ENCODE measurements at places on chromosomes 7 and 10. TPM values are rescaled to one million over a fixed set of nuclear protein-coding genes. Genes with fewer than 3 reads are reported as not detected.
A peak's percentile ranks its signal among the peaks of the same experiment; 100 is the strongest.

CPA4 gene
- total RNA-seq, result not detected

NYAP1 gene
- 0.38 TPM for total RNA-seq

DNA sequence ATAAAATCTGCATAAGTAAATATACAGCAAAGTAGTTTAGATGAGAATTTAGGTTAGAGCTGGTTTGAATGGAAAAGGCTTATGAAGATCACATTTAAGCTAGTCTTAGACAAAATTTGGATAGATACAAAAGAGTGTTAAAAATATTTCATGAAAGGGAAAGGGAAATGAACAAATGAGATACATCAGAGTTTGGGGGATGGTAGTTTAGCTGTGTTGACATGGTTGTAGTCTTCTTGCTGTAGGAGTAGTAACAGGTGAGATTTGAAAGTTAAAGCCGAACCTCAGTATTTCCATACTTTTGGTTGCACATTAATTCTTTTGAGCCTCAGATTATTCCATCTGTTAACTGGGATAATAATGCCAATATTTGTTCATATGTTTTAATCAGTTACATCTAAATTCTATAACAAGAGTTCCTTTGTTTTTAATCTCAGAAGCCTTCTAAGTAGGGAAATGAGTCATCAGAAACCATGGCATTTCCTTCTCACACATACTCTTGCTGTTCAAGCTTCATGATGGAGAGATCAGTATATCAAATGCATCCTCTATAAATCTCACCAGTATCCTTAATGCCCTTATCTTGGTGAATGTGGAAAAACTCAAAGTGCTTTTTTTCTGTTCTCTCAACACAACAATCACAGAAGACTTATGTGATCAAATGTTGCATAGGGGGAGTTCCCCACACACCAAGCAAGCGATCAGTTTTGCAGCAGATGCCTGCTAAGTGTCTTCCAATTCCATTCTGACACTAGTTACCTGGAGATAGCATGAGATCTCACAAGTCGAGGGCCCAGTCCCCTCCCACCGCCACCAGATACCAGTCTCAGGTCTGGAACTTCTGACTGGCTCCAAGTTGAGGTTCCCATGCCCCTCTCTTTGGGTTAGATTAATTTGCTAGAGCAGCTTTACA is 84.7 kb downstream of the MAPK8 start:
- peak; percentile 11 for DNase-seq
- no peaks in the 10 kb centered on the region for H3K27me3 ChIP-seq
- peaks cover 59% of the 10 kb centered on the region for H3K4me1 ChIP-seq
- no peaks in the 10 kb centered on the region for H3K36me3 ChIP-seq
- H3K4me3 ChIP-seq, result no peak overlapping the region

- H3K4me1 ChIP-seq, result peaks cover 35% of the 10 kb centered on the region
- DNase-seq, result peak; percentile 20
Observed at GRCh38 chr7:141737118-141737835, 881 bp upstream of the SSBP1 start.

GRCh38 chr10:43890124-43890523 is 241.4 kb upstream of the ZNF32 start:
- no peak overlapping the region for H3K27ac ChIP-seq
- H3K4me3 ChIP-seq, result no peak overlapping the region
- peaks cover 2% of the 10 kb centered on the region for H3K27me3 ChIP-seq
- no peaks in the 10 kb centered on the region for H3K36me3 ChIP-seq
- no peaks in the 10 kb centered on the region for H3K4me1 ChIP-seq
- no peak for DNase-seq

DDX56 gene
- 98.3 TPM for total RNA-seq

PAPSS2 gene
- 0.14 TPM for total RNA-seq

DNA sequence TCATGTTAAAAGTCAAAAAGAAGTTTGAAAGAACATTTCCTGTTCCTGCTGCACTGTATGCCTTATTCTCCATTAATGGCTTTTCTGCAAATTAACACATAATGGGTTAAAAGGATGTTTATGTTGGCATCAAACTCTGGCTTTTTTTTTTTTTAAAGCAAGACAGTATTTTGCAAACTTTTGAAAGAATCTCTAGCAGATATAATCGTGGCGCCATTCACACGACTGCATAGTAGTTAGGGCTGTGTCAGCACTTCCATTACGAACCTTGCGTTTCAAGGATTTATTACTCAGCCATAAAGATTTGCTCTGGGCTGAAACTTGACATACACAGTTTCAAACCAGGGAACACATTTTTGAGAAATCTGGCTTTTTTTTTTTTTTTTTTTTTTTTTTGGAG is 207.8 kb downstream of the DYNC1I1 start:
- H3K27ac ChIP-seq, result no peak overlapping the region
- H3K36me3 ChIP-seq, result no peaks in the 10 kb centered on the region
- H3K4me1 ChIP-seq, result no peaks in the 10 kb centered on the region
- peaks cover 6% of the 10 kb centered on the region for H3K27me3 ChIP-seq

DNA sequence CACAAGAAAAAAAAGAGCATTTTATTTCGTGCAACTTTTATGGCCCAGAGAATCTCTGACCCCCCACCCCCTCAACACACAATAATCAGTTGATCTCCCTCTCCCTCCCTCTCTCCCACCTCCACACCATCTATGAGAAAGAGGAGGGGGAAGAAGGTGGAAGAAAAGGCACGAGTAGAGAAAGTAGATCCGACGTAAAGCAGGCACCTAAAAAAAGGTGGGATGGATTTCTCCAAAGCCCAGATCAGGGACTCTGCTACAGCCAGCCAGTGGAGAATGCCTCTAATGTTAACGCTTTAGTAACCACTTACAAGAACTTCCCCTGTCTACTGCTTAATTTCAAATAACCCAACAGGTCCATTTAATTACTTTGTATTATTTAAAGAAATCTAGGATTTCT is 24.4 kb downstream of the KMT2C start:
- H3K4me3 ChIP-seq, result no peak overlapping the region
- peaks cover 2% of the 10 kb centered on the region for H3K36me3 ChIP-seq
- H3K27me3 ChIP-seq, result no peaks in the 10 kb centered on the region
- H3K27ac ChIP-seq, result no peak overlapping the region

GRCh38 chr10:14454629-14455028 is 123.9 kb upstream of the FRMD4A start:
- peaks cover 1% of the 10 kb centered on the region for H3K27me3 ChIP-seq
- H3K27ac ChIP-seq, result no peak overlapping the region
- no peaks in the 10 kb centered on the region for H3K36me3 ChIP-seq
- no peaks in the 10 kb centered on the region for H3K4me1 ChIP-seq

- no peak for DNase-seq
- no peaks in the 10 kb centered on the region for H3K27me3 ChIP-seq
- H3K4me1 ChIP-seq, result peaks cover 2% of the 10 kb centered on the region
- H3K4me3 ChIP-seq, result no peak overlapping the region
- H3K36me3 ChIP-seq, result peaks cover 34% of the 10 kb centered on the region
Observed at GRCh38 chr7:744854-745430, 17.9 kb upstream of the PRKAR1B start.

DNA sequence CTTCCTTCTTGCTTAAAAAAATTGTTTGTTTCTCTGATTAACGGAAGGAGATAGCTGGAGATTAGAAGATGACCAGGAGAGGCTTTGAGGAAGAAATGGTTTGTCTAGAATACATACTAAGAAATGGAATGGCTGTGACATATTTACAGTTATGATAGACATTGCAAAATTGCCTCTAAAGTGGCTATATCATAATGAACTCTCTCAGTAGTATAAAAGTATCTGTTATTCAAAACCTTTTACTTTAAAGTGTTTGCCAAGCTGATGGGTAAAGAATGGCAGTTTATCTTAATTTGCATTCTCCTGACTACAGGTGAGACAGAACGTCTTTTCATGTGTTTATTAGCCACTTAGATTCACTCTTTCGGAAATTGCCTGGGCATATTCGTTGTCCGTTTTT is 28.7 kb downstream of the LRGUK start:
- DNase-seq, result no peak
- no peaks in the 10 kb centered on the region for H3K36me3 ChIP-seq
- no peaks in the 10 kb centered on the region for H3K27me3 ChIP-seq

CARD11 gene
- 103 TPM for total RNA-seq

GRCh38 chr7:2014391-2015241 is 218.1 kb downstream of the MAD1L1 start:
- H3K4me3 ChIP-seq, result no peak overlapping the region
- no peak overlapping the region for H3K27ac ChIP-seq
- peaks cover 8% of the 10 kb centered on the region for H3K4me1 ChIP-seq
- no peaks in the 10 kb centered on the region for H3K27me3 ChIP-seq
- no peak for DNase-seq

DNA sequence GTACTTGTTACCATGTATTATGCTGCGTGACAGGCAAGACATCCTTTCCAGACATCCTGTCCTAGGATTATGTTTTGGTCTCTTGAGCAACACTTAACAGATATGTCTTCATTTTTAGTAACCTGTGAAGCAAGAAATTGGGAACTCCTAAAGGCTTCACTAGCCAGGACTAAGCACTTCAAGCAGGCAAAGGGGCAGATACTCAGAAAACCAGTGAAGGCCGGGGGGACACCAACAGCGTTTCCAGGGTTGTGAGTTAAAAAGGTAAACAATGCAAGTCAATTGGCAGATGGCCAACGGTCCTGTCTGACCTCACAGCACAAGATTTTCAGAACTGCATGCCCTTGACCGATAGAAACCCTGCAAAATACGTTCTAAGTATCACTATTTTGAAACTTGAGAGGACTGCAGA is 77.6 kb upstream of the SFMBT2 start:
- H3K36me3 ChIP-seq, result peaks cover 9% of the 10 kb centered on the region
- no peaks in the 10 kb centered on the region for H3K27me3 ChIP-seq
- no peak for DNase-seq
- peaks cover 76% of the 10 kb centered on the region for H3K4me1 ChIP-seq

GRCh38 chr7:23570592-23571200 is 26.5 kb upstream of the CCDC126 start:
- DNase-seq, result peak; percentile 82
- no peaks in the 10 kb centered on the region for H3K4me1 ChIP-seq
- no peak overlapping the region for H3K4me3 ChIP-seq
- peaks cover 16% of the 10 kb centered on the region for H3K27me3 ChIP-seq
- no peak overlapping the region for H3K27ac ChIP-seq

FAM13C gene
- total RNA-seq, result not detected

TMEM270 gene
- not detected for total RNA-seq

DNA sequence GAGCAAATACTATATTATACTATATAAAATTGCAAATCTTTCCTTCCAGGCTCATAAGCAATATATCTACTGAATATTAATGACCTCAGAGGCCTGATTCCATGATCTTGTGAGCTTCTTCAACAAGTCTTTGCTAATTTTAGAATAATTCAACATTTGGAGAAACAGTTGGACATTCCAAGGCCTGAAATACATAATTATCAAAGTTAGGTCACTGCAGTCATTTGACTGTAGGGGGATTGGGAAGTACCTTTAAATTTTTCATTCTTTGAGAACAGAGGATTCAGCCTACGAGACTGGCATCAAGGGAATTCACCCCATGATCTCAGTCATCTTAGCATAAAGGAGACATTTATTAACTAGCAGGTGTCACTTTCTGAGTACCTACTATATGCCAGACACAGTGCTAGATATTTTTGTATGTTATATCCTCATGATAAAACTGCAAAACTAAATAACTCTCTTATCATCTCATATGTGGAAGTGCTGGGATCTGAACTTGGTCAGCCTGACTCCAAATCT is 85.4 kb downstream of the DOCK4 start:
- no peak overlapping the region for H3K4me3 ChIP-seq
- H3K36me3 ChIP-seq, result no peaks in the 10 kb centered on the region
- no peaks in the 10 kb centered on the region for H3K4me1 ChIP-seq
- no peaks in the 10 kb centered on the region for H3K27me3 ChIP-seq

EN2 gene
- total RNA-seq, result not detected

DNA sequence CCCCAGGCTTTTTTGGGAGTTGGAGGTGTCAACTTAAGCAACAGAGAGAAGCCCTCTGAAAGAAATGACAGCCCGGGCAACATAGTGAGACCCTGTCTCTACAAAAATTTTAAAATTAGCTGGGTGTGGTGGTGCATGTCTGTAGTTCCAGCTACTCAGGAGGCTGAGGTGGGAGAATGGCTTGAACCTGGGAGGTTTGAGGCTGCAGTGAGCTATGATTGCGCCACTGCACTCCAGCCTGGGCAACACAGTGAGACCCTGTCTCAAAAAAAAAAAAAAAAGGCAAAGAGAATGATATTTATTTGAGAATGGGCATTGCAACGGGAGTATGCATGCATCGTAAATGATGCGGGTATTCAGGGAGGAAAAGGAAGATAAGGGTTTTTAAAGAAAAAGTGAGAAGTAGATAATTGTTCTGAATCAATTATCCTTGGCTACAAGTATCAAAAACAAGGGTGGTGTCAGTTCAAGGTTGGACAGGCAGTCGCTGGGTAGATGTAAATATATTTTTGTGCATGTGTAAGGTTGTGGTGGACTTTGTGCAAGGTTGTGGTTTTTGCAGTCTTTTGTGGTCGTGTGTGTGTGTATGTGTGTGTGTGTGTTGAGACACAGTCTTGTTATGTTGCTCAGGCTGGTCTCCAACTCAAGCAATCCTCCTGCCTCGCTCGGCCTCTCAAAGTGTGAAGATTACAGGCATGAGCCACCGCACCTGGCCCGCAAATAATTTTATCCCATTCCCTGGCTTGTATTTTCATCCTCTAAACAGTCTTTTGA is 65.6 kb downstream of the COL26A1 start:
- H3K27ac ChIP-seq, result no peak overlapping the region
- H3K36me3 ChIP-seq, result no peaks in the 10 kb centered on the region
- H3K4me1 ChIP-seq, result peaks cover 7% of the 10 kb centered on the region
- H3K27me3 ChIP-seq, result peaks cover 3% of the 10 kb centered on the region
- no peak overlapping the region for H3K4me3 ChIP-seq
- no peak for DNase-seq

GRCh38 chr7:40701836-40702551 is 567.2 kb downstream of the SUGCT start:
- peak; percentile 25 for DNase-seq
- H3K4me1 ChIP-seq, result peaks cover 30% of the 10 kb centered on the region
- no peak overlapping the region for H3K27ac ChIP-seq
- H3K4me3 ChIP-seq, result no peak overlapping the region
- peaks cover 1% of the 10 kb centered on the region for H3K27me3 ChIP-seq

GRCh38 chr10:85741626-85742300 is 624.8 kb downstream of the GRID1 start:
- H3K4me3 ChIP-seq, result peak overlapping the region; percentile 16
- H3K27me3 ChIP-seq, result peaks cover 2% of the 10 kb centered on the region
- no peak for DNase-seq
- H3K4me1 ChIP-seq, result peaks cover 3% of the 10 kb centered on the region
- H3K27ac ChIP-seq, result peak overlapping the region; percentile 21

- H3K27ac ChIP-seq, result no peak overlapping the region
- H3K4me3 ChIP-seq, result no peak overlapping the region
- no peaks in the 10 kb centered on the region for H3K36me3 ChIP-seq
- H3K4me1 ChIP-seq, result no peaks in the 10 kb centered on the region
Observed at GRCh38 chr7:158519633-158520174, 67.9 kb downstream of the PTPRN2 start.

DNA sequence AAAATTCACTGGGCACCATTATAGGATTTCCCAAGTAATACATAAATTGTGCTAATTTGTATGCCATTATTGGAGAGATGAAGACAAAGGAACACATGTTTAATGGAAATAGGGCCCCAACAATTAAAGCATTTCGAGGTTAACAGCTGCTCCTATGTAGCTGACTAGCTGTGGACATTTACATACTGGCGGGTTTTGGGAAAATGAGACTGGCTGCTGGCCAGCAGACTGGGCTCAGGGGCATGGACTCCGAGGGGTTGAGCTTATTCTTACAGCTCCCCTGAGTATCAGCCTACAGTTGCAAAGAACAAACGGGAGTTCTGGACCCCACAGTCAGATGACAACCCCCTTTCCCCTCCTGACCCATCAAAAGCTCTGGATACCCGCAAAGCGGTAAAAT is 91.9 kb upstream of the MYO3A start:
- H3K4me1 ChIP-seq, result no peaks in the 10 kb centered on the region
- DNase-seq, result no peak
- H3K27ac ChIP-seq, result no peak overlapping the region

Measured in activated CD8-positive, alpha-beta T cell treated with anti-CD3 and anti-CD28 coated beads for 36 hours (primary cell).